ENCODE measurements at places on chromosomes 6 and 20. TPM values are rescaled to one million over a fixed set of nuclear protein-coding genes. Genes with fewer than 3 reads are reported as not detected.

The ENPP5 gene
- 0.55 TPM for total RNA-seq

The PROKR2 gene
- not detected for total RNA-seq

The SNAP91 gene
- 2.9 TPM for total RNA-seq

The CDH26 gene
- 0.12 TPM for total RNA-seq

The TFAP2D gene
- total RNA-seq: not detected

The HFE gene
- total RNA-seq: 21.1 TPM

The PNPLA1 gene
- not detected for total RNA-seq

The SMLR1 gene
- total RNA-seq: not detected

The PROCR gene
- total RNA-seq: 67.1 TPM

The NKX2-2 gene
- total RNA-seq: not detected

The TMEM170B gene
- 4.4 TPM for total RNA-seq

All from uterine smooth muscle cell (primary cell).